ENCODE measurements at places on chromosomes 7 and 10.
A peak's percentile ranks its signal among the peaks of the same experiment; 100 is the strongest.

- no peak overlapping the region for H3K4me3 ChIP-seq
- H3K27ac ChIP-seq = no peak overlapping the region
- H3K4me1 ChIP-seq = no peaks in the 10 kb centered on the region
- no peaks in the 10 kb centered on the region for H3K27me3 ChIP-seq
Observed at GRCh38 chr7:130364451-130364850, 15.8 kb upstream of the CPA1 start.

GRCh38 chr10:23376229-23376655 is 31.6 kb upstream of the C10orf67 start:
- no peaks in the 10 kb centered on the region for H3K27me3 ChIP-seq
- DNase-seq = no peak
- H3K27ac ChIP-seq = no peak overlapping the region
- H3K4me3 ChIP-seq = no peak overlapping the region

DNA sequence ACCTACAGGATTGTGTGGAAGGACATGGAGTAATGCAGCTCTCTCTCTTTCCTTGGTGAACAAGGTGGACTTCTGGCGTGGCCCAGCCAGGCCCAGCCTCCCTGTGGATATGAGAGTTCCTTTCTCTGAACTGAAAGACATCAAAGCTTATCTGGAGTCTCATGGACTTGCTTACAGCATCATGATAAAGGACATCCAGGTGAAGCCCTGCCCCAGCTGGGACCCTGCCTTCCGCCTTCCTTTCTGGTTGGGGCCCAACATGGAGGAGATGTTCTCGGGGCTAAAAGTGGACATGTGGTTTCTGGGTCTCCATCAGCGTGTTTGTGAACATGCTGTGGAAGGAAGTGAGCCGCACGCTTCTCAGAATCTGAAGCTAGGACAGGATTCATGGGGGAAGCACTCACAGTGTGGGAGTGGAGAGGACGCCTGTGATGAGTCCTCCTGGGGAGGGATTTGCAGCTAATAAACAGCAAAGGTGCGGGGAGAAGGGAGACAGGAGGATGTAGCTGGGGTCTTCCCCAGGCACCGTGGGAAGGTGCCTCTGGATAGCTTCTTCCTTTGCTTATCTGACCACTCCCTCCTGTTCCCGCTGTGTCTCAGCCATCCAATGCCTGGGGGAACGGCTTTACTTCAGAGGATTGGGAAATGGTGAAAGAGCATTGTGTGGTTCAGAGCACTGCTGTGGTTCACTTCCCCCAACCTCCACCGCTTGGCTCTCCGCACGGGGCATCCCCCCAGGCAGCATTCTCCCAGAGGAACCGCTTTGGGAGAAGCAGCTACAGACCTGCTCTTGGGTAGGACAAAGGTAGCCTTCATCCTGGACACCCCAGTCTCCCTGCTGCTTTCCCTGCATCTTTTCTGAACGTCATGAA is 5.5 kb downstream of the CPA5 start:
- H3K27me3 ChIP-seq = no peaks in the 10 kb centered on the region
- peaks cover 44% of the 10 kb centered on the region for H3K4me1 ChIP-seq
- no peaks in the 10 kb centered on the region for H3K36me3 ChIP-seq
- no peak overlapping the region for H3K4me3 ChIP-seq
- no peak overlapping the region for H3K27ac ChIP-seq

DNA sequence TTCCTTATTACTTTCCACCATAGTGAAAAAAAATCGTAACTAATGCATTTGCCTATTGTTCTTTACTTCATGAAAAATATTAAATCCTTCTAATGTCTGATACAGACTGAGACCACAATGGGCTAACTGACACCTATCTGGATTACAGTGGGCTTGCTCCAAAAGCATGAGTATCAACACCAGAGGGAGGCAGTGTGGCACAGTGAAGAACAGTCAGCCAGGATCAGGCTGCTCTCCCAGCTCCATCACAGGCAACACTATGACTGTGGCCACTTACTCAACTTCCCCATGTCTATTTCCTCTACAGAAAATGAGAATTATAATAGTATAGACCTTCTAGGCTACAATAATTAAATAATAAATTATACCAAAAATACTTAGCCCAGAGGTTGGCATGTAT is 97.2 kb downstream of the SLC25A13 start:
- no peak overlapping the region for H3K4me3 ChIP-seq
- H3K27me3 ChIP-seq = no peaks in the 10 kb centered on the region
- H3K36me3 ChIP-seq = no peaks in the 10 kb centered on the region
- DNase-seq = peak; percentile 42
- no peaks in the 10 kb centered on the region for H3K4me1 ChIP-seq

DNA sequence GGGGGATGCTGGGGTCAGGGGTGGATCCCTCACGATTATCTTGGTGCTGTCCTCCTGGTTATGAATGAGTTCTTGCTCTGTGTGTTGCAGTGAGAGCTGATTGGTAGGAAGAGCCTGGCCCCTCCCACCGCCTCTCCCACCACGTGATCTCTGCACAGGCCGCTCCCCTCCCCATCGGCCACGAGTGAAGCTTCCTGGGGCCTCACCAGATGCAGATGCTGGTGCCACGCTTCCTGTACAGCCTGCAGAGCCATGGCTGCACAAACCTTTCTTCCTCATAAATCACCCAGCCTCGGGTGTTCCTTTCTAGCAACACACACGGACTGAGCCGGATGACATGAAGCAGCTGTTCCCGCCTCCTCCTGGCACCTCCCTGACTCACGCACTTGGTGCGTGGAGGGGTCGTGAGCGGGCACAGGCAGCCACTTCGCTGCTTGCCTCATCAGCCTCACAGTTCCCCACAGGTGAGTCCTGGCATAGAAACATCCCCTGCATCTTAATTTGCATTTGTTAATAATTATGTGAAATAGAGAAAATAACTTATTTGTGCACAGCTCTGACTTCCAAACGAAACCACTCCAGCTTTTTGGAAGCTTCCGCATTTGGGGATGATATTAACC is 210.8 kb downstream of the ADARB2 start:
- no peaks in the 10 kb centered on the region for H3K36me3 ChIP-seq
- no peak overlapping the region for H3K4me3 ChIP-seq
- no peak overlapping the region for H3K27ac ChIP-seq
- no peaks in the 10 kb centered on the region for H3K27me3 ChIP-seq
- H3K4me1 ChIP-seq = peaks cover 19% of the 10 kb centered on the region
- DNase-seq = no peak

- DNase-seq = no peak
- no peak overlapping the region for H3K27ac ChIP-seq
- no peaks in the 10 kb centered on the region for H3K36me3 ChIP-seq
- no peaks in the 10 kb centered on the region for H3K27me3 ChIP-seq
- H3K4me1 ChIP-seq = no peaks in the 10 kb centered on the region
Observed at GRCh38 chr10:51048792-51049191, 25.5 kb upstream of the PRKG1 start.

GRCh38 chr10:113427236-113427735 is 125.6 kb upstream of the HABP2 start:
- no peaks in the 10 kb centered on the region for H3K4me1 ChIP-seq
- H3K36me3 ChIP-seq = no peaks in the 10 kb centered on the region
- H3K27ac ChIP-seq = no peak overlapping the region
- no peak overlapping the region for H3K4me3 ChIP-seq
- peaks cover 7% of the 10 kb centered on the region for H3K27me3 ChIP-seq

DNA sequence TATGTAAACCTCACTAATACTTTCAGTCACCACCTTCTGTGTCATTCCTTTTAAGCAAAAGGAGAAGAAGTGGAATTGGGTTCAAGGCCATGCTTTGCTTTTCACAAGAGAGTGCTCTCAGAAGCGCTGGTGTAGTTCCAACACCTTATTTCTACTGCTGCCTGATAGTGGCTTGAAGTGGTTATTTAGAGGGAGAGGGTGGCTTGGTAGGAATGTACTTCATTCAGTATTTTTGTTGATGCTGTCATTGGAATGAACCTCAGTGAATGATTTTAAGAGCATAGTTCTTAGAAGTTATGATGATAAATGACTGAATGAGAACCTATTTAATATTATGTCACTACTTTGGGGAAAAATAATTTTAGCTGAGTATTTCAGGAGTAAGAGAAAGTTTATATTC is 396.7 kb downstream of the EXOC4 start:
- no peaks in the 10 kb centered on the region for H3K36me3 ChIP-seq
- no peak overlapping the region for H3K27ac ChIP-seq
- H3K4me1 ChIP-seq = peaks cover 8% of the 10 kb centered on the region
- DNase-seq = no peak
- no peak overlapping the region for H3K4me3 ChIP-seq

- no peak for DNase-seq
- H3K27me3 ChIP-seq = peaks cover 85% of the 10 kb centered on the region
- peaks cover 55% of the 10 kb centered on the region for H3K4me1 ChIP-seq
- H3K4me3 ChIP-seq = no peak overlapping the region
- no peaks in the 10 kb centered on the region for H3K36me3 ChIP-seq
Observed at GRCh38 chr10:100468978-100469377, 6.2 kb downstream of the WNT8B start.

- H3K4me3 ChIP-seq = no peak overlapping the region
- no peaks in the 10 kb centered on the region for H3K27me3 ChIP-seq
- no peaks in the 10 kb centered on the region for H3K36me3 ChIP-seq
- no peak overlapping the region for H3K27ac ChIP-seq
- H3K4me1 ChIP-seq = no peaks in the 10 kb centered on the region
Observed at GRCh38 chr10:97701438-97702069, 12.0 kb upstream of the MARVELD1 start.

DNA sequence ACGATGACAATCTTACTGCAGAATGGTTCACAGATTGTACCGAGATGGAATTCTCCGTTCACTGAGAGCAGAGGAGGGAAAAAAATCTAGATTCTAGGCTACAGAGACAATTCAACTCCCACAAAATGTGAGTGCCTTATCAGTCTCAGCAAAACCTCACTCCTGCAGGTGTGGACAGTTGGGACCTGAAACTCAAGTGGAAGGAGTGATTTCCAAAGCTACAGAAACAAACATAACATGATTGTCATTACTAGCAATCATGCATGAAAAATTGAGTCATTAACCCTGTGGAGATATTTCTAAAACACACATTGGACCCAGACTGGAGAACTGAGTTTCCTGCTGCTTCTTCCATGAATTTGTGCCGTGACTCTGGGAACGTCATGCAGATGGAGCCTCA is 70.3 kb downstream of the CALML3 start:
- DNase-seq = no peak
- no peak overlapping the region for H3K27ac ChIP-seq
- H3K36me3 ChIP-seq = no peaks in the 10 kb centered on the region
- H3K4me3 ChIP-seq = no peak overlapping the region
- peaks cover 18% of the 10 kb centered on the region for H3K4me1 ChIP-seq

DNA sequence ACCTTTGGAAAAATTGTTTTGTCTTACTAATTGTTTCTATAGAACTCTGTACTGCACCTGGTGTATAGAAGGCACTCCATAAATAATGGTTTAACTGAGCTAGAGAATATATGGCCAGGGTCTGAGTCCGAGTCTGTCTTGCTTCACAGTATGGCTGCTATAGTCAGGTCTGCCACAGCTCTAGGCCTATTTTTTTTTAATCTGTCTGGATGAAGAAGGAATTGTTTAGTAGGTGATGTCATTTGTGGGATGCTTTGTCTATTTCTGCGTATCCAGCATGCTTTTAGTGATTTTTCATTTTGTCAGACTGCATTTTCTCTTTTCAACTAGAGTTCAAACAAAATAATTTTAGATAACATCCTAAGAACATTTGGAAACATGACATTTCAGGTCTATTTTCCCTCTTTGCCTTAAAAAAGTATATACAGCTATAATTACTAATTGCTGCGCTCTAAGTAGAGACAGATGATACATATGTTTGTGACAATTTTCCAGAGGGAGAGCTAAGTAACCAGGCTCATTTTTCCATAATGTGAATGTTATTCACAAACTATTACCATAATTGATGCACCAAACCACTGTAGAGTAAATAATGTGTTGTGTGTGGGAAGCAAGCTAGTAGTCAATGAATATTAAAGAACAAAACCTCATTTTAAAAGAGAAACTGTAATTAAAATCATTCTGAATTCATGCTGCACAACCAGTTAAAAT is 361.7 kb downstream of the AUTS2 start:
- peaks cover 6% of the 10 kb centered on the region for H3K4me1 ChIP-seq
- no peak overlapping the region for H3K4me3 ChIP-seq
- no peaks in the 10 kb centered on the region for H3K27me3 ChIP-seq
- no peak for DNase-seq
- no peaks in the 10 kb centered on the region for H3K36me3 ChIP-seq
- no peak overlapping the region for H3K27ac ChIP-seq

DNA sequence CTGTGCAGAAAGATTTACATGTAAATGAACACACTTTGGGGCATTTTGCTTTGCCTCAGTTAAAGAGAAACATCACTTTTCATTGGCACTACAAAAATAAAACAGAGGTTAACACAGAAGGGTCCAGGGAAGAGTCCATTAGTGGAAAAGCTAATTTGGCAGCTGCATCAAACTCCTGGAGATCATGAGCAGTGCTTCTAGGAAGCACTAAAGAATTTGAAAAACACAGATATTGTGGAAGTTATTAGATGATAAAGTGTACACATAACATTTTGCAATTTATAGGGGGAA is 161.2 kb downstream of the LRRTM3 start:
- H3K36me3 ChIP-seq = no peaks in the 10 kb centered on the region
- no peak overlapping the region for H3K27ac ChIP-seq
- no peak for DNase-seq
- H3K4me1 ChIP-seq = peaks cover 6% of the 10 kb centered on the region
- no peaks in the 10 kb centered on the region for H3K27me3 ChIP-seq

DNA sequence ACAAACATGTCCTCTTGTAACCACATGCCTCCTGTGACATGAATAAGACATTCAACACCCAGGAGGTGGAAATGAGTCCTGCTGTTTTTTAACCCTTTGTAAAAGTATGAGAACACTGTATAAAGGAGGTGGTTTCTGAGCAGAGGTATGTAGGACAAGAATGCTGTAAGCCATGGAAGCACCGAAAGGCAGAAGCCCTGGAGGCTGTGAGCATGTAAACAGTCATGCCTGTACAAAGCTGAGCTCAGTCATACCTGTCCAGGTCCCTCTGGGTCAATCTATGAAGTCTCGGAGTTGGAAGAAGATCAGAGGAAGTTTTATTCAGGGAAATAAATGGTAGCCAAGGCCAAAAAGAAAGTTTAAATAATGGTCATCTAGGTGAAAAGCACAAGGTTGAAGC is 34.7 kb upstream of the XPNPEP1 start:
- no peaks in the 10 kb centered on the region for H3K36me3 ChIP-seq
- H3K27ac ChIP-seq = no peak overlapping the region
- H3K27me3 ChIP-seq = no peaks in the 10 kb centered on the region
- no peak for DNase-seq
- peaks cover 21% of the 10 kb centered on the region for H3K4me1 ChIP-seq
- H3K4me3 ChIP-seq = no peak overlapping the region

GRCh38 chr7:107253599-107253998 is 84.8 kb downstream of the HBP1 start:
- H3K27ac ChIP-seq = no peak overlapping the region
- H3K36me3 ChIP-seq = no peaks in the 10 kb centered on the region
- peaks cover 6% of the 10 kb centered on the region for H3K4me1 ChIP-seq
- no peaks in the 10 kb centered on the region for H3K27me3 ChIP-seq
- no peak for DNase-seq
- no peak overlapping the region for H3K4me3 ChIP-seq
